GOT3 (cell line): ENCODE measurements at places on chromosomes 11 and 22.

GRCh38 chr11:126899961-126900748 is 100.4 kb downstream of the KIRREL3 start:
- no peak for DNase-seq

DNA sequence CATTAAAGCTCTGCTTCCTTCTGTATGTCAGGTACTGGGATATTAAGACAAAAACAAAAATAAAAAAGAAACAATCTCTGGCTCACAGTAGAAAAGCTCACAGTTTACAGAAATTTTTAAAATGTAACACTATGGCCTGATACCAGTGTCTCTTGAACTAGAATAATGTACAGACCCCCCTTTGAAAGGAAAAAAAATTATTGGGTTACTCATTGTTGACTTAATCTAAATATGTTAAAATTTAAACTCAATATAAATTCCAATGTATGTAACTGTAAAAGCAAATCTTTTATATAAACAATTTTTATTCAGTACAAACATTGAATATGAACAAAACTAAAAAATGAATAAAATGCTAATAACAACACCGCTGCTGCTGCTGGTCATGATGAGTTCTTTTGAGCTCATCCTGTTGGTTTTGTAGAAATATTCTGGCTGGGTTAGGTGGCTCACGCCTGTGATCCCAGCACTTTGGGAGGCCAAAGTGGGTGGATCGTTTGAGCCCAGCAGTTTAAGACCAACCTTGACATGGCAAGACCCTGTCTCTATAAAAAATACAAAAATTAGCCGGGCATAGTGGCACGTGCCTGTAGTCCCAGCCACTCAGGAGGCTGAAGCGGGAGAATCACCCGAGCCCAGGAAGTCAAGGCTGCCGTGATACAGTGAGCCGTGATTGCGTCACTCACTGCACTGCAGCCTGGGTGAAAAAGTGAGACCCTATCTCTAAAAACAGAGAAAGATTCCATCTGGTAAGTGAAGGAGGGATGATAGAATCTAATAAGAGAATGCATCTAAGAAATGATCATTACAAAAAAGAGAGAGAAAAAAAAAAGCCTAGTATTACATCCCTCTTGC is 11.8 kb upstream of the KCNE3 start:
- no peak for DNase-seq

DNA sequence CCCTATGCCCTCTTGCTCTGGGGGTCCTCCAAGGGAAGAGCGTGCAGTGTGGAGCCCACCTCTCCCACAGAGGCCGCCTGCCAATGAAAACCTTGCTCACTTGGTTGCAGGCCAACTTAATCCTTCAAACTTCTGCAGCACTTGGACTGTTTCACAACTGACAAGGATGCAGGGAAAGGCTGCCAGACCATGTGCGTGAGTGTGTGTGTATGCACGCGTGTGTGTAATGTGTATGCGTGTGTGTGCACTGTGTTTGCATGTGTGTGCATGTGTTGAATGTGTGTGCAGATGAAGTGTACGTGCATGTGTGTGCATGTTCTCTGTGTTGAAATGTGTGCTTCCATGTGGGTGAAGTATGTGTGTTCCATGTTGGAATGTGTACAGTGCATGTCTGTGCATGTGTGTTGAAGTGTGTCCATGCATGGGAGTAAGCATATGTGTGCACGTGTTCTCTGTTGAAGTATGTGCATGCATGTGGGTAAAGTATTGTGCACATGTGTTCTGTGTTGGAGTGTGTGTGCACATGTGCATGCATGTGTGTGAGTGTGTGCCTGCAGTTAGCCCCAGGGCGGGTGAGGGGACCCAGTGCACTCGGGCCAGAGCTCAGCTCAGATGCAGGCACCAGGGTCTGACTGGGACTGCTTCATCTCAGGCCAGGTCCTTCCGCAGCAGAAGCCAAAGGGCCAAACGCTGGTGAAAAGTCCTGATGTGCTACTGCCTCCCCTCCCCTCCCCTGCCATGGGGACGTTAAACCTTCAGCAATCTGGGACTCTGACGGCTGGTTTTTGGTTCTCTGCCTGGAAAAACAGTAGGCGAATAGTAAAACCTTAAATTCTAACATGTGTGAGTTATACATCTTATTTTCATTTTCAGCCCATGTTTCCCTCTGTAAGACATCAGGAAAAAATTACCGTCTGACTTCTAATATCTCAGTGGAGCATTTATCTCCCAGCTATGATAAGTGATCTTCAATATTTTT is 72.0 kb downstream of the FLI1 start:
- DNase-seq: no peak

DNA sequence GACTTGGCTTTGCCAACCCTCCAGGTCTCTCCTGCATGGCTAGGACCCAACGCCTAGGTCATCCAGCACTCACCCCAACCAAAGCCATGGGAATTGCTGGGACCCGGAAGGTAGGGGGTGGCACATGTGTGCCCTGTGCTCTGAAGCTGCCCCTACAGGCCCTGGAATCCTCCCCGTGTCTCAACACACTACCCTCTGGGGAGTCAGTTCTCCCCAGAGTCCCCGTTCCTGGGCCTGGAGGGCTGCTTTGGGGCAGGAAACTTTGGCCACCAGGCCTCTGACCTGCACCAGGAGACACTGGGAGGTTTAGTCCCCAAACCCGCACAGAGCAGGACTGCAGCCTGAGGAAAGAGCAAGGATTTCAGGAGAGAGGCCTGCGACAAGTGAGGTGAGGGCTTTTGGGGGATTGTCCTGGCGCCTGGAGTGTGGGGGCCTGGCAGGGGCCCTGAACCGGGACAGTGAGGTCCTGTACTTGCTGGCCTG is 495 bp upstream of the IFITM1 start:
- no peak for DNase-seq

DNA sequence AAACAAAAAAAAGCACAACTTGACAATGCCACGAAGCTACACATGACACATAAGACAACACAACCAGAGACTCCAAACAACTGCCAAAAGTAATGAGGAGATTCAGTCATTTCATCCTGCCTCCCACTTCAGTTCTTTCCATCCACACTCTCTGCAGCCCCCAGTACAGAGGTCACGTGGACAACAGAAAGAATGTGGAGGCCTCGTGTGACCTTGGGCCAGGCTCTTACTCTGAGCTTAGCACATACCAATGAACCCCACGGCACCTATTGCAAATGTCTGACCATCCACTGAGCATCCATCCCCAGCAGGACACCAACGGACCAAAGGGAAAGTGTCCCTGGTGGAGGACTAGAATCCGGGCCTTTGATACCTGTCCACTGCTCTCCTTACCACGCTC is 12.5 kb downstream of the CBX7 start:
- DNase-seq: no peak

DNA sequence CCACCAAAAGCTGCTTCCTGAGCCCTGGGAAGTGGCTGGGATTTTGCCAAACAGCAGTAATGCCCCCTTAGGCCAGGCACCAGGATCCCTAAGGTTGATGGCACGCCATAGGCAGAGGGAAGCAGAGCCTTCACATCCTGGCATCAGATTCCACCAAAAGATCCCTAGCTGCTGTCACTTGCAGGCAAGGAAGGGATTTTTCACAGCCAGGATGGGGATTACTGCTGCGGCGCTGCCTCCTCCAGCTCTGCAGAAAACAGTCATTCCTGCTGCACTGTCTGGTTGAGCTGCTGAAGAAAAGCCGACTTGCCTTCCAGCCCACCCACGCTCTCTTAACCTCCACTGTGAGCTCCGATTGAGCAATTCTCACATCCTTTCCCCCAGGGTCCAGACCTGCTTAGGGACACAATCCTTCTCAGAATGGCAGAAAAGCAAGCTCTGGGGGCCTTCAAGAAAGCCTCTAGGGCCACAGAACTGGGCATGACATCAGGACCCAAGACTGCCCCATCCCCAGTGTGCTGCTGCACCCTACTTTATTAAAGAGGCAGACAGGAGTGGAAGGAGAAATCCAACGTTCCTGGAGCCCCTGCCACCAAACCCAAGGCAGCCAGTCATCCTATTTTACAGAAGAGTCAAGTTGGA is 19.9 kb downstream of the SYN3 start:
- no peak for DNase-seq

GRCh38 chr22:17552737-17553136 is 10.6 kb upstream of the SLC25A18 start:
- DNase-seq: no peak

DNA sequence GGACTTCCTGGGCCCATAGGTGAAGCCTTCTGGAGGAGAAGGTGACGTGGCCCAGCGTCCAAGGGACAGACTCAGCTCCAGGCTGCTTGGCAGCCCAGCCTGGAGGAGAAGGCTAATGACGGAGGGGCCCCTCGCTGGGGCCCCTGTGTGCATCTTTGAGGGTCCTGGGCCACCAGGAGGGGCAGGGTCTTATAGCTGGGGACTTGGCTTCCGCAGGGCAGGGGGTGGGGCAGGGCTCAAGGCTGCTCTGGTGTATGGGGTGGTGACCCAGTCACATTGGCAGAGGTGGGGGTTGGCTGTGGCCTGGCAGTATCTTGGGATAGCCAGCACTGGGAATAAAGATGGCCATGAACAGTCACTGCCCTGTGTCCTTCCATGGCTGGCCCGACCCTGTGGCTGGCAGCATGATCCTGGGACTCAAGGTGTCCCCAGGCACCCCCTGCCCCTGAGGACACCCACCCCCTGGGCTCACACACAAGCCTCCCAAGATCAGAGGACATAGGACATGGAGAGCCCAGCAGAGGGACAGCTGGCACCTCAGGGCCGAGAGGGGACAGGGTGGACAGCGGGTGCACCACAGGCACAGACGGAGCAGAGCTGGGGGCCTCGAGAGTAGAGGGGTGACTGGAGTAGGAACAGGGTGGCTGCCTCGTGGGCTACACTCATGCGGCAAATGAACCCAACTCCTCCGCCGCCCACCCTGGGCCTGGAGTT is 10.1 kb downstream of the SIGIRR start:
- no peak for DNase-seq

DNA sequence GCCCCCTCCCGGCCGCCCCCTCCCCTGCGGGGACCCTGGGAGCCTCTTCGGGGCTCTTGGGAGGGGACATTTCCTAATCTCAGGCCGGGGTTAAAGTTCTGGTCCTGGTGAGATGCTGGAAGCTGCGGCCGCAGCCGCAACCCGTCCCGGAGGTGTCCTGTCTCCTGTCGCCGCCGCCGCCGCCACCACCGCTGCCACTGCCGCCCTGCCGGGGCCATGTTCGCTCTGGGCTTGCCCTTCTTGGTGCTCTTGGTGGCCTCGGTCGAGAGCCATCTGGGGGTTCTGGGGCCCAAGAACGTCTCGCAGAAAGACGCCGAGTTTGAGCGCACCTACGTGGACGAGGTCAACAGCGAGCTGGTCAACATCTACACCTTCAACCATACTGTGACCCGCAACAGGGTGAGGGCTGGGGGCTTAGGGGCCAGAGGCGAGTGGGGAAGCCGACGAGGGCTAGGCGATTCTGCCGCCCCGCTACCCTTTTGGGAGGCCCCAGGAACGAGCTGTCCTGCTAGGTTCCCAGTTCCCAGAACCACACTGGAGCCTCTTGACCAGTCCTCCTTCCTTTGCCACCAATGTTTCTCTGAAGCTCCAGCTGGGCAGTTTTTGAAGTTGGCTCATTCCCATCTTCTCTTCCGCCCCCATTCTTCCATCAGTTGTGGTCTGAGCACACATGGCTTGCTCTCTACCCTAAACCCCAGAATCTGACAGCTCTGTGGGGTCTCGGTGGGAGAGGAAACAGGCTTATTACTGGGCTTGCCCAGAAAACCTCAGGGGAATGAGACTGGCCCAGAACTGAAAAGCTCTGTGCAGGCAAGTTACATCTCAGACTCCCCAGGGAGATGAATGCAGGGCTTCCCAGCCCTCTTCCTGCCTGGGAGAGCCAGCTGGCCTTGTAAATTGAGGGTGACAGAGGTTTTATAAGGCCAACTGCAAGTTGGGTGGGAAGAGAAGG is 781 bp downstream of the SIDT2 start:
- DNase-seq: no peak

GRCh38 chr11:118956847-118957469 is 860 bp downstream of the UPK2 start:
- DNase-seq: no peak

GRCh38 chr22:29484642-29485041 is 4.6 kb downstream of the NEFH start:
- no peak for DNase-seq
